DMS153 (cell line): ENCODE measurements at places on chromosomes 4 and X.

- no peak for DNase-seq
Measured at GRCh38 chr4:158535130-158535614, 13.5 kb downstream of the RXFP1 start.

GRCh38 chr4:51907006-51907669 is 64.2 kb downstream of the DCUN1D4 start:
- DNase-seq, result no peak

GRCh38 chrX:130841776-130842175 is 61.2 kb downstream of the ENOX2 start:
- no peak for DNase-seq

GRCh38 chr4:99818661-99819060 is 2.0 kb downstream of the DAPP1 start:
- no peak for DNase-seq

- DNase-seq, result peak; percentile 60
Measured at GRCh38 chr4:13548059-13548983, 4.0 kb upstream of the NKX3-2 start.

GRCh38 chrX:118493016-118493415 is 2.6 kb upstream of the DOCK11 start:
- no peak for DNase-seq

- DNase-seq, result no peak
Measured at GRCh38 chr4:24768604-24769003, 26.8 kb upstream of the SOD3 start.

GRCh38 chrX:107507093-107507743 is 57.8 kb downstream of the FRMPD3 start:
- no peak for DNase-seq

DNA sequence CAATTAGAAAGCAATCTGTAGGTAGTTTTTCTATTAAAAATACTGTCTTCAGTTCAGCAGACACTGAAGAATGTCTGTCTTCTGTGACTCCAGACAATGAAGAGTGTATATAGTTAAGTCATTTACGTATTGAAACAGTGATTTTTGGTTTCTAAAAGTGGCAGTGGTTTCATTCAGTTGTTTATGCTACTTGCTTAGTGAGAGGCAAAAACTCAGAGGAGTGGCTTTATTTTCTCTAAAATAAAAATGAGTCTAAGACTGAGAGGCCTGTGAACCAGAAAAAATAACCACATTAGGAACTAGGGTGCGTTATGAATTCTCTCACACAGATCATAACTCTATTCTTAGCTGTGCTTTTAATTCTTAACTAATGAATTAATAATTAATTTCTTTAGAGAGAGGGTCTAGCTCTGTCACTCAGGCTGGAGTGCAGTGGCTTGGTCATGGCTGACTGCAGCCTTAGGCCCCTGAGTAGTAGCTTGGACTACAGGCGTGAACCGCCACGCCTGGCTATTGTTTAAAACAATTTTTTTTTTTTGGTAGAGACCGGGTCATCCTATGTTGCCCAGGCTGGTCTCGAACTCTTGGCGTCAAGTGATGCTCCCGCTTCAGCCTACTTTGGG is 31.4 kb downstream of the FREM3 start:
- DNase-seq, result no peak

- DNase-seq, result no peak
Measured at GRCh38 chr4:86302830-86303229, 57.0 kb downstream of the MAPK10 start.

DNA sequence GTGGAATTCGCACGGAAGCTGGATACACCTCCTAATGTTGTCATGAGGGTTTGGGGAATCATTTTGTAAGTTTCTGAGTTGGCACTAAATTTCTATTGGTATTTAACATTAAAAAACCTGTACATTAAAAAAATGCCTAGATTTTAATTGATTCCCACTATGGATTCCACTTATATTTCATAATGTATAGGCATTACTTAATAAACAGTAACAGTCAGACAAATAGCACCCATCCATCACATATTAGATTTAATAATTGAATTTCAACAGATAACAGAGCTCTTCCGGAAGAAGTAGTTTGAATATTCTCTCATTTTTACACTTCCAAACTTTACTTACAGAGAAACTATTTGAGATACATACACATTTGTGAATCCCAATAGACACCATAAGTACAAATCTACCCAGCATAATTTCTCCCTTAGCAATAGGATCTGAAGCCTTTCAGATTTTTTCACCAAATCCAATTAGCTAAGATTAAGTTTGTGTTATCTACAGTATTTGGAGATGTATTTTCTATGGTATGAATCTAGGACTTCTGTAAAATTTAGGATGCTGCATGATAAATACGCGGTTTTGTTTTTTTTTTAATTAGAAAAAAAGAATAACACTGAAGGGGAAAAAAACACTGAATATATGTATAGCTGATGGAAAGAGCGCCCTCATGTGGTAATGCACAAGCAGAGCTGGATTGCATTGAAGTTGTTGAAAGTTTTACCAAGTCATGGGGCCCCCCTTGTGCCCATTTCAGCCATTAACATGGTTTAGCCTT is 12.2 kb upstream of the ODAM start:
- DNase-seq, result no peak

GRCh38 chrX:126655061-126655460 is 102.4 kb upstream of the DCAF12L1 start:
- no peak for DNase-seq

DNA sequence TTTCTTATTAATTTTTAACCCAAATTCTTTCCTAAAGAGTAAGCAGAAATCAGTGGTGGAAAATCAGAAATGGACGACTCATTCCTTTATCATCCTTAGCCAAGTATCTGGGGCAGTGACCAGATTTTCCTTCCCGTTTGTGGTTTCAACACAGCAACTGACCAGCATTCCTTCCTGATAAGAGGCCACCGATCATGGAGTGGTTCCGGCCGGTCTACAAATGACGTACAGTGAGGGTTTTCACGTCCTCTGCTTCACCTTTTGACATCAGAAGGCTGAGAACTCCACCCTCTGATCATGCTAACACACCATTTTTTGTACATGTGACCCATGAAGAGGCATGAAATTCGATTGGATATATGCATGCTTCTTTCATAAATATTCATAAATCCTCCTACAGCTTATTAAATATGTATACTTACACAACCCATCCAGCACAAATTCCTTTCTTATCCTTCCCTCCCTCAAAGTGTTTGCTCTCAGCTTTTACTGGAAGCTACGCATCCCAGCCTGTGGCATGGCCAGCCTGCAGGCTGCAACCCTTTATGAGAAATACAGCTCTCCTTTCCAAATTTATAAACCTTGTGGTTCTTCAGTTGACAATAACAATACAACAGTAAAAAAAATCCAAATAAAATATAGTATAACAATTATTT is 173.0 kb upstream of the CASK start:
- no peak for DNase-seq

DNA sequence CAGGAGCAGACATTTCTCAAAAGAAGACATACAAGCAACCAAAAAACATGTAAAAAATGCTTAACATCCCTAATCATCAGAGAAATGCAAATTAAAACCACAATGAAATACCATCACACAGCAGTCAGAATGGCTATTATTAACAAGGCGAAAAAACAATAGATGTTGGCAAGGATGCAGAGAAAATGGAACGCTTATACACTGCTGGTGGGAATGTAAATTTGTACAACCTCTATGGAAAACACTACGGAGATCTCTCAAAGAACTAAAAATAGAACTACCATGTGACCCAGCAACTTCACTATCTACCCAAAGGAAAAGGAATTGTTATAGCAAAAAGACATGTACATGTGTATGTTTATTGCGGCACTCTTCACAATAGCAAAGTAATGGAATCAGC is 71.5 kb downstream of the PPP4R3C start:
- DNase-seq, result no peak

- no peak for DNase-seq
Measured at GRCh38 chrX:128931071-128931470, 592.2 kb downstream of the SMARCA1 start.

DNA sequence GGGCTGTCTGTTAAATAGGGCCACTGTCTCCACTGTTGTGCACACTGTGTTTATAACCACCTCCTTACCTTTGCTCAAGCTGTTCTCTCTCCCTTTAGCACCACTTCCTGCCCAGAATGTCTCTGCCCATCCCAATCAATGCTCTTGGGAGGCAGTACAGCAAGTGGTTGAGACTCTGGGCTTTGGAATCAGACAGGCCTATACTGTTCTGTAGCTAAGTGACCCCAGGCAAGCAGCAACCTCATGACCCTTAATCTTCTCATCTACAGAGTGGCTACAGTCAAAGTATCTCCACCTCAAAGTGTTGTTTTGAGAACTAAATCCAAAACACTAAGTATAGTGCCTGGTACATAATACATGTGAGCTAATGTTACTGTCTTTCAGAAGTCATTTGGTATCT is 3.8 kb upstream of the TXK start:
- DNase-seq, result no peak

DNA sequence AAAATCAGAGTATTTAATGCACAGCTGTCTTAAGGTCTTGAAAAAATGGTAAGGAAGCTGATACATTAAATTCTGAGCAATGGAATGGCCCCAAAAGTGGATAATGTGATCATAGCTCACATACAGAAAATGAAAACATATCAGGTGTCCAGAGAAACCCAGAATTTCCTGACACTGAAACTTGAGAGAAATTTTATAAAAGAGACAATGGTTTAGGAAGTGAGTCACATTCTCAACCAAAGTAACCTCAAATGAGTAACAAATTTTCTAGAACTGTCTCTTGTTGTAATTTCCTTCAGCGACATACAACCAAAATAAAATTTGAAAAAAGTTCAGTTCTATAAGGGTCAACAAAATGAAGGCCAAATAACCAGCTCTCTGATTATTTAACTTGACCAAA is 37.4 kb upstream of the PACRGL start:
- DNase-seq, result no peak

DNA sequence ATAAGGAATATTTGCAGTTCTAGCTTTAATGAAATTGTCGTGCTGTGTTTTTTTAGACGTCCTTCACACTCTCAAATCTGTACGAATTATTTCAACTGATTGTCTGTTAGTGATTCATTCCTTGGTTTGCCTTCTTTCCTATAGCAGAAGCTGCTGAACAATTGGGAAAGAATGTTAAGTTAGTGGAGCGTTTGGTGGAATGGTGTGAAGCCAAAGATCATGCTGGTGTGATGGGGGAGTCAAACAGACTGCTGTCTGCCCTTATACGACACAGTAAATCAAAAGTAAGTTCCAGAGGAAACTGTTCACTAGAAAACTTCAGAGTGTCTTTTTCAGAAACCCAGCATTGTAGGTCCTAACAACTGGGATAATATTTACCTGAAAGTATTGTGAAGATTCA is 159.9 kb downstream of the RAP1GDS1 start:
- DNase-seq, result no peak

- peak; percentile 24 for DNase-seq
Measured at GRCh38 chr4:127709456-127709855, 20.7 kb upstream of the SLC25A31 start.

DNA sequence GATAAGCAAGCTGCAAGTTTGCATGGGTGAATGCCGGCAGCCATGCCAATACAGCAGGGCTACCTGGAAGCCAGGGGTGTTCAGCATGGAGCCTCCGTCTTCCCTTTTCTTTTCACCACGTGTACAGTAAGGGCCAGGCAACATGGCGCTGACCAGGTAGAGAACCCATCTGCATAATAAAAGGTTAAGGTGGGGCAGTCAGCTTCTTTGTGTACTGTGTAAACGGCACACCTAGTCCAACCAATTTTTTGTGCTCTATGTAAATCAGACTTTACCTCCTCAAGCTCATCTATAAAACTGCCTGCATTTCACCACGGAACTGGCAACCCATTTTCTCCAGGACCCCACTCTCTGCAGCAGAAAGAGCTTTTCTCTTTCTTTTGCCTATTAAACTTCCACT is 286.8 kb upstream of the VCX3A start:
- peak; percentile 14 for DNase-seq

- no peak for DNase-seq
Measured at GRCh38 chr4:143035661-143036060, 149.1 kb upstream of the USP38 start.
